ENCODE measurements at places on chromosomes 11 and 22.

DNA sequence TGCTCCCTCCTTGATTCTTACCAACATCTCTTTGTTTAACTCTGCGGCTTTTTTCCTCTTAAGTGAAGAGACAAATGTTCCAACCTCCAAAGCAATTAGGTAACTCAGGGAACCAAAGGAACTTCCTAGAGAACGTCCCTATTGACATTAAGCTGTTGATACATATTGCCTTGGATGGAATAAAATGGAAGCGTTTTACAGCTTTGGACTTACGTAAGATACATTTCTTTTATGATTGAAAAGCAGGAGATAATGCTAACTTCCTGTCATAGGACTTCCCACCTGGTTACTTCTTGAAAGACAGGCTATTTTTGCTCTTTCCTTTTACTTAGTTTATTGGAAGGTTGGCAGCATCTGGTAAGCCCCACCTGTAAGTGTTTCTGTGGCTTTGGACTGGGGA, 245.7 kb upstream of the CTSC start:
- no peak for DNase-seq

DNA sequence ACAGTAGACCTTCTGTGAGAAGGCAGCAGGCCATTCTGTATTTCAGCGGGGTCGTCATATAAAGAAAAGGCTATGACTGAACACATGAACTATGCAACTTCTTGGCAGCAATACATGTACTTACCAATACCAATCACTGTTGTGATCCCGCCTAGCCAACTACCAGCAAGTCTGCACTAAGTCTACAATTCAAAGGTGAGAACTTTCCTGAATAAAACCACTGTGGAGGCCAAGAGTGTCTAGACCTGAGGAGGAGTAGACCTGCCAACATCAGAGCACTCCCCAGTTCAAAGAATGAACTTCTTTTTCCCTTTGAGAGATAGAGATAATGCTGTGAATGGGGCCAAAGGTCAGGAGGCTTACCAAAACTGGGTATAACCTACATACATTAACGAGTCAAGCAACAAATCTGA, 108.2 kb downstream of the SIK3 start:
- DNase-seq, result no peak

- DNase-seq, result no peak
Measured at GRCh38 chr11:58742981-58743880, 11.5 kb upstream of the GLYAT start.

DNA sequence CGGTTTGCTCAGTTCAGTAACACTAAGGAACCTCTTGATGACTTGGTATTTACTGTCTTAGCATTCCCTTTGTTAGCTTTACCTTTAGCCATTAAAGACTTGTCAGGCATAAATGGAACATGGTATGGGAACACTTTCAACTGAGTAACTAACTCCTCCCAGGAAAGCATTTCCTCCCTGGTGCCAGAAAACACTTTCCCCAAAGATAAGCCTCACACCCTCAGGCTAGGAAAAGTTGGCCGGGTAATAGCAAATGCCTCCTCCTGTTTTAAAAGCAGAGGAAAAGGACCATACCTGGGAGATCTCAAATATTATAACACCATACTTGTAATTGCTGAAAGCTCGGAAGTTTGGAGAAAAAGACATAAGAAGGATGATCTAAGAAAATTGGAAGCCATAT, 12.0 kb downstream of the KCNJ11 start:
- DNase-seq, result no peak

DNA sequence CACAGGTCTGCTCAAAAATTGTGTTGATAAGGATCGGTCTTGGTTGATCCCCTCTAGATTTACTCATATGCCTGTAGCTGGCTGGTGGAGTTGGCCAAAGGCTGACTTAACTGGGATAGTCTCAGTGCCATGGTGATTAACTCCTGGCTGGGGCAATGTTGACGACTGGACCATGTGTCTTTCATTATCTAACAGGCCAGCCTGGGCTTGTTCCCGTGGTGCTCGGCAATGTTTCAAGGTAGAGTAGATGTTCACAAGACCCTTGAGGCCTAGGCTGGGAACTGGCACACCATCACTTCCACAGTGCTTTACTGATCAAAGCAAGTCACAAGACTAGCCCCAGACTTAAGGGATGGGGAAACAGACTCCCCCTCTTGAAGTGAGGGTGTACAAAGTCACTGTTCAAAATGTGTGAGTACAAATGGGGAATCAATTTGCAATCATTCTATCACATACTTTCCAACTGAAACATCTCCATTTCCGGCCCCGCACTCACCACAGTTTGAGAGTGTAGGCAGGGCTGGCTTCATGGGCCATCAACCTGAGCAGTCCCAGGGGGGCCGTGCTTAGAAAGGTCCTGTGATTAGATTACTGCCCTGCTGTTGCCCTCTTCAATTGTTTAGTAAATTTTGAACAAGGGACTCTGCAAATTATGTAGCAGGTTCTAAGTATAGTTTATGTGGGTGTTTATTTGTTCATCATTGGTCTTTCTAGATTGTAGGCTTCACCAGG, 240.8 kb downstream of the NELL1 start:
- no peak for DNase-seq

DNA sequence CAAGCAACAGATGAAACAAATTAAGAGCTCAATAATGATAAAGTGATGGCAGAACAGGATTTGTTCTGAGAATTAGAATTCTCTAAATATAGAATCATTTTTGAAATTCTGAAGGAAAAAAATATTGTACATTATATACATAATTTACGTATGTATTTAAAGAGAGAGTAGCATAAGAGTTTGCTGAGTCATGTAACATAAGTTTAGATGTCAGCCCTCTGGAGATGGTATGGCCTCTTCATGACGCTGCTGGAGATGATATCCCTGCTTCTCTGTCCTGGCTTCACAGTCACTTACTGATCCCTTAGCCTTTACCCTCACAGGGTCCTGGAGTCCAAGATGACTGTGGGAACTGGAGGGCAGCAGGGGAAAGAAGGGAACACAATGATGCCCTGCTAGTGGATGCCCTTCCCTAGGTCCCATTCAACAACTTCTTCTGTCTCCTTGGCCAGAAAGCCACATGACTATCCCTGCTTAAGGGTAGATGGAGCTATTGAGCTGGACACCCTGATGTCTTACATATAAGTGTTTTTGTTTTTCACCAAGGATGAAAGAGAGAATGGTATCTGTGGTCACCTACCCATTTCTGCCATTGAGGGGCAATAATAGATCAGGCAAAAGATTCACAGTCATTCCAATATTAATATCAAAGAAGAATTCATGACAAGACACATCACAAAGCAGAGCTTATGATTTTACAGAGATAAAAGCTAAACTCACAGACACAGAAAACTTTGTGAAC, 753.1 kb downstream of the TBC1D22A start:
- DNase-seq, result no peak

GRCh38 chr11:73797457-73797856, 9.8 kb downstream of the MRPL48 start:
- DNase-seq, result no peak

DNA sequence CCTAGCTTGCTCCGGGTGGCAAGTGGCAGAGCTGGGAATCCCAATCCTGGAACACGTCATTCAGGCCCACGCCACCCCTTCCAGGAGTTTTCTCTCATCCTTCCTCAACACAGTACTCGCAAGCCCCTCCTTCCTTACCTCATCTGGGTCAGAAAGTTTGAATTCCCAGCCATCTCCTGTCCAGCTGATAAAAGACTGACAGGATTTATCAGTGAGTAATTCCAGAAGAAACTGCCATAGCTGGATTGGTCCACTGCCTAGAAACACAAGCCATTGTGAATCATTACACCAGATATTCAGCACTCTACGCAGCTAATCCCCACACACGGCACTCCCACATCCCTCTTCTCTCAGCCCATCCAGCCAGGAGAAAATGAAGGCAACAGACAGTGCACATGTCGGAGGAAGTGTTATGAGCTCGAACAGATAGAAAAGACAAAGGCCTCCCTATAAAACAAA, 124.0 kb downstream of the ETS1 start:
- DNase-seq, result no peak

GRCh38 chr11:132937016-132937415, 595.3 kb downstream of the OPCML start:
- DNase-seq, result no peak

Measured in GM04504 (cell line).